ENCODE measurements at places on chromosomes 11 and 22.

DNA sequence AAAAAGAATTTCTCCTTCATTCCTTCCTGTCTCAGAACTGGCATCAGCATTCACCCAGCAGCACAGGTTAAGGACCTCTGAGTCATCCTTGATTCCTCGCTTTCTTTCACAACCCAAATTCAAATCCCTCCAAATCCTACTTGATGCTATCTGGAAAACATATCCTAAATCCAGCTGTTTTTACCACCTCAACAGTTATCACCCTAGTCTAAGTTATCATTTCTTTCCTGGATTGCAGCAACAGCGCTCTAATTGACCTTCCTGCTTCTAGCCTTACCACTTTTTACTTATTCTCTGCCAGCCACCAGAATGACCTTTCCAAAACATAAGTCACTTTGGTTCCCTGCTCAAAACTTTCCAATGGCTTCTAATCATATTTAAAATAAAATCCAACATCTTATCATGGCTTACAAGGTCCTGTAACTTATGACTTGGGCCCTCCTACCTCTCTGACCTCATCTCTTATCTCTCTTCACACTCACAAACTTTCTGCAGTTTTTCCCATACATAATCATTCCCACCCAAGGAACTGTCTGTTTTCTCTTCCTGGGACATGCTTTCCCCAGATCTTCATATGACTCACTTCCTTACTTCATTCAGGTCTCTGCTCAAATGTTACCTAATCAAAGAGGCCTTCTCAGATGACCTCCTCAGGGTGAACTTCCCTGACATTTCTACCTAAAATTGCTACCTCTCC, 119.4 kb downstream of the TTC28 start:
- DNase-seq: no peak

DNA sequence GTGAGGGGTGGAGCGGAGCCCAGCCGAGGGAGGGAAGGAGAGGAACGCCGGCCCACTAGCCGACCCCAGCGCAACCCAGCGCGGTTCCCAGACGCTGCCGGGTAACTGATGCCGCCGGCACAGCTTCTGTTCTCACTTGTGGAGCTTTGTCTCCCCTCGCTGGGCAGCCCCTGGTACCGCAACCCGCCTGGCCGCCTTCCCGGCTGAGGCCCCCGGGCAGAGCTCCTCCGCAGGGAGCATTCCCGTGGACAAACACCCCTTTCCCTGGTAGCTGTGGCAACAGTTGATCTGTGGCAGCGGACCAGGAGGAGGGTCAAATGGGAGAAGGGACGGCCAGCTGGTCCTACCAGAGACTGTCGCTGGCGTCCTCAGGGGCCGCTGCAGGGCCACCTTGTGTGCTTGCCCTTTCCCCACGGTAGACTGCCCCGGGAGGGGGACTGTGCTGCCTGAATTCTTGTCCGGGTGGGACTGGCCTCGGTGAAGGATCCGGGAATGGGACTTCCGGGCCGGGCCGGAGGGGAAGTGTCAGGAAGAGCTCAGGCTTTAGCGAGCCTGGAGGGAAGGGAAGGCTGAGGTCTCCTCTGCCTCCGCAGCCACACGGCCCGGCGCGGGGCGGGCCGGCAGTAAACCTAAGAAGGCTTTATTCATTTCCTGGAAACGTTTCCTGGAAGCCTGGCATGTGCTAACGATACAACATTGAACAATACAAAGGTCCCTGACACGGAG, 468.0 kb downstream of the OPCML start:
- DNase-seq: peak; percentile 90

DNA sequence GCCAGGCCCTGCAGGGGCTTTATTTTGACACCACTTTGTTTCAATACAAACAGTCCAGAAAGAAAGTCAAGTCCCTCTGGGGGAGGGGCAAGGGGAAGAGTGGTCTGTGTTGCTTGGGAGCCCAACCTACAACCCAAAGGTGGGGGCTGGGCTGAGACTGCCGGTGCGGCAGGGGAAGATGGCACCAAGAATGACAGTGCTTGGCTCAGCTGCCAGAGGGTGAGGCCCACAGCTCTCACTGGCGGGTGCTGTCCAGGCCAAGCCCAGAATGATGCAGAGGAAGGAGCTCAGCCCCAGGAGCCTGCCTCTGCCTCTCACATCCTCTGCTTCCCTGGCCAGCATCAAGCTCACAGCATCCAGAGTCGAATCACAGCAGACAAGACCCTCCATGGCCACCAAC, 12.4 kb downstream of the ARFGAP2 start:
- DNase-seq: no peak

DNA sequence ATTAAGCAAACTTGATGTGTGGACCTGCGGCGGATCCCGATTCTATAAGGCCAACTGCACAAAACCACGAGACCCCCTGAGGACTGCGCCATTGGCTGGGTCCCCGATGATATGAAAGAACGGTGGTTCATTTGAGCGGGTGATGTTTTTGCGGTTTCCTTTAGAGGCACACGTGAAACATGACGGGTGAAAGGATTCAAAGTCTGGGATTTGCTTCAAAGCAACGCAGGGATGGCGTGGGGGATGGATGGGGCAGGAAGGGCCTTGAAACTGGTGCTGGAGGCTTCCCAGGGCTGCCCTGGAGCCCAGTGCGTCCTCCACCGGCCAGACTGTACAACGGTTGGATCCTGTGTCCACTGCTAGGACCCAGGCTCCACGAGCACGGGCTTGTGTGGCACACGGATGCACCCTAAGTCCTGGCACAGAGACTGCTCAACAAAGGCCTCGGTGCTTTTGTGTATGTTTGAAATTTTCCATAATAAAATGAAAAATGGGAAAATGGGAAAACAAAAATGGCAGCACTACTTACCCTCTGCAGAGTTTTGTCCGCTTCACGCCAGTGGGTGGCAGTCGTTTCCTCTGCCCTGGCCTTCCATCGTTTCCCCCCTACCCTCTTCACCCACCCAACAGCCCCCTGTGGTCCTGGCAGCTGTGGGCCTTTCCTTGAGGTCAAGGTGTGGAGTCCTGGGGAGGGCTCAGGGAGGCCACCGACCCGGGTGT, 3.6 kb downstream of the ASCL2 start:
- DNase-seq: no peak

- peak; percentile 43 for DNase-seq
These were observed 11.6 kb downstream of the GRIK4 start for GRCh38 chr11:120523196-120523595.

DNA sequence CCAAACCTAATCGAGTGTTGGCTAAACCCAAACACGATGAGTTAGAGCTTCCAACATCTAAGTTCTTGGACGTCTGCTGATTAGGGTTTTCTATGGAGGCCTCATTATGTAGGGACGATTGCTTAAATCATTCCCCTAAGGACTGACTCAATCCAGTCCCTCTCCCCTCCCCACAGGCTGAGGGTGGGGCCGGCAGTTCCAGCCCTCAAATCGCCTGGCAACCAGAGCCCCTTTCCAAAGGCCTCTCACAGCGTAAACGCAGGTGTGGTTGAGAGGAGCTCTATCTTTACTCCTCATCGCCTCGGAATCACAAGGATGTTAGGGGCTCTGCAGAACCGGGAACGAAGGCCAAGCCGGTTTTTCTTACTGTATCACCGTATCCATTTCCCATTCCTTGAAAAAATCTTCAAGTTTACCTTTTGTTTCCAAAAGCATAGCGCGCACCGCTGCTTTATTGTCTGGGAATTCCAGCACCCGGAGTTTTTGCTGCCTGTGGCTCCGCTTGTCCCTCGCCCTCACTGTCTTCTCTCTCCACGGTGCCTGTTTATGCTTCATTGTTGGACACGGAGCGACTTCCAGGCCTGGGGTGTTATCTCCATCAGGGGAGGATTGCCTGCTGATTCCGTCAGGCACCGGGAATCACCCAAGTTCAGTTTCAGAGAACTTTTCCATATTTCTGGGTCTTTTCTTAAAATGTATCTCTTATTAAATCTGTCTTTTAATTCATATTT, 13.8 kb upstream of the IFITM3 start:
- DNase-seq: no peak

DNA sequence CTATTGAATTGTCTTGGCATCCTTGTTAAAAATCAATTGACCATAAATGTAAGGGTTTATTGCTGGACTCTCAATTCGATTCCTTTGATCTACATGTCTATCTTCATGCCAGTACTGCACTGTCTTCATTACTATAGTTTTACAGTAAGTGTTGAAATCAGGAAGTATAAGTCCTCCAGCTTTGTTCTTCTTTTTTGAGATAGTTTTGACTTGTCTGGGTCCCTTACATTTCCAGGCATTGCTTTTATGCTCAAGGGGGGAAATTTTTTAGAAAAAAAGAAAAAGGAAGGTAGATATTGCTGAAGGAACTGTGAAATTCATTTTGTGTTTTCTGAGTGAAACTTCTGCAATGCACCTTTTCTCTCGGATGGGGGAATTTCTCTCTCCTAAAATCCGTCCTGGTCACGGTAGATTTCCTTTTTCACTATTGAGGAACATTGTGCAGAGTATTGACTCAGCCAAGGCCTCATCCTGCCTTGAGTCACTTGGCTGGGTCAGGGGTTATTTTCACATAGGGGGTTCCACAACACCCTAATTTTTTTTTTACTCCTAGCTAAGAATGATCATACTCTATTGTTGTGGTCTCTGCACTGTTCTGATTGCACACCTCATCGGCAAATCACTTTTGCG, 2.8 kb upstream of the ACER3 start:
- DNase-seq: no peak

GRCh38 chr11:86388198-86388597, 13.5 kb downstream of the CCDC81 start:
- no peak for DNase-seq

GRCh38 chr11:71977743-71978418, 20.8 kb upstream of the IL18BP start:
- DNase-seq: peak; percentile 25

- DNase-seq: no peak
These were observed 1425.8 kb downstream of the TBC1D22A start for GRCh38 chr22:48188231-48188721.

GRCh38 chr11:66885950-66886440, 29.1 kb downstream of the LRFN4 start:
- DNase-seq: no peak

GRCh38 chr11:11973361-11973800, 35.0 kb downstream of the DKK3 start:
- no peak for DNase-seq

DNA sequence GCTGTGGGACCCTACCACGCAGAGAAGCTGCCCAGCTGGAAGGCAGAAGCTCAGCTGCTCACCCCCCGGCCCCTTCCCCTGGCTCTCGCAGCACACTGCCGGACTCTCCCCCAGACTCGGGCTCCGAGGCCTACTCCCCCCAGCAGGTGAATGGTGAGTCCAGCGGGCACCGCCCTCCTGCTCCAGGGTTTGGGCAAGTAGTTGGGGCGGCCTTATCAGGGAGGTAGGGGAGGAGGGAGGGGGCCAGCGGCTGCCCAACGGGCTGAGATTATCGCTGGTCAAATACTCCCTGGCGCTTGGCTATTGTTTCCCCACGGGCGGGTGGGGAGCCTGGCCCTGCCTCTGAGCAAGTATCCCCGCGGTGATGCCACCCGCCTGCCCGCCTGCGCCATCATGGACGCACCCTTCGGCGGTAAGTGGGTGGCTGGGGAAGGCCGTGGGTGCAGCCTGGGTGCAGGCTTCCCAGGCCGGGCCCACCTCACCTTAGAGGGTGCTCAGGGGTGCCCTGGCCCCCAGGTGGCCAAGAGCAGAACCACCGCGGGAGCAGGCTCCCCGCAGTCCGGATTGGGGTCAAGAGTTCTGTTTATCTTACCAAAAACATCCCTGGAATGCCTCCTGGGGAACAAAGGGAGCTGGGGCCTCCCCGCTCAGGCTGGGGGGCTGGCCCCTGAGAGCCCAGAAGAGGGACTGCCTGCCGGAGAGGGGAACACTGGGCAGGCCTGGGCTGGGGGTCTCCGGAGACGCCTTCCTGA, 16.9 kb downstream of the MYRF start:
- DNase-seq: no peak

GRCh38 chr11:59960502-59961381, 3.1 kb upstream of the OOSP4A start:
- no peak for DNase-seq

- no peak for DNase-seq
These were observed 7.3 kb downstream of the NEAT1 start for GRCh38 chr11:65429724-65430405.

- DNase-seq: no peak
These were observed 1.3 kb downstream of the LRP5 start for GRCh38 chr11:68313574-68314202.

GRCh38 chr11:125519860-125520834, 24.1 kb upstream of the FEZ1 start:
- no peak for DNase-seq

- no peak for DNase-seq
These were observed 435.6 kb downstream of the ETS1 start for GRCh38 chr11:128151780-128152179.

- DNase-seq: no peak
These were observed 50.9 kb upstream of the ATXN10 start for GRCh38 chr22:45620706-45621105.

GRCh38 chr11:104843150-104843836, 55.0 kb downstream of the CASP12 start:
- DNase-seq: no peak

DNA sequence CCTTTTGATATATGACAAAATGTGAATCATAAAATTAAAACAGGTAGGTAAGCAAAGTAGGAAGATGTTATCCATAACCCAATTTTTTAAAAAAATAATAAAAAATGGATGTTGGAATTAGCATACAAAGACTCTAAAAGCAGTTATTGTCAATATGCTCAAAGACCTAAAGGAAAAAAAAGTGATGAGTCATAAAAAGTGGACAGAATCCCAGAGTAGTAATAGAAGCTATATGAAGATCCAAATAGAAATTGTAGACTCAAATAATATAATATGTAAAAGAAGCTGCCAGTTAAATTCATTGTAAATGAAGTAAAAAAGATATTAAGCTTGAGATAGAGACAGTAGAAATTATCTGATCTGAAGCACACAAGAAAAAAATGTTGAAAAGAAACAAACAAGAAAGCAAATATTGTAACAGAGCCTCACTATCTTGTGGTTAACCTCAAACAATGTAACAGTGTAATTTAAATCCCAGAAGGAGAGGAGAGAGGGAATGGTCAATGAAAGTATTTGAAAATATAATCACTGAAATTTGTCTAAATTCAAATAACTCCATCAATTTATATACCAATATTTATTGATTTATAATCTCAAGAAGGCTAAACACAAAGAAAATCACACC, 773.4 kb upstream of the RAG2 start:
- no peak for DNase-seq

Data from NCI-H1105 (cell line).